Upper lobe of right lung (tissue), 1 donor: ENCODE measurements at places on chromosomes 4 and X. TPM values are rescaled to one million over a fixed set of nuclear protein-coding genes. Genes with fewer than 3 reads are reported as not detected.

- H3K36me3 ChIP-seq = no peaks in the 10 kb centered on the region
- no peaks in the 10 kb centered on the region for H3K4me1 ChIP-seq
- no peaks in the 10 kb centered on the region for H3K27me3 ChIP-seq
- H3K4me3 ChIP-seq = peak within 1 kb of the TSS; percentile 36
- H3K27ac ChIP-seq = peak within 1 kb of the TSS; percentile 47
Observed at GRCh38 chrX:45200741-45201234, at the start of gene DIPK2B. Gene DIPK2B, minus strand, starts transcription at chrX:45200876. Its CDS starts 50 bp downstream, at chrX:45200826.

- no peak overlapping the region for H3K27ac ChIP-seq
- H3K4me1 ChIP-seq = peaks cover 31% of the 10 kb centered on the region
- H3K4me3 ChIP-seq = no peak overlapping the region
- no peaks in the 10 kb centered on the region for H3K36me3 ChIP-seq
- DNase-seq = no peak
Observed at GRCh38 chr4:990746-991367, 2.3 kb downstream of the SLC26A1 start.

DNA sequence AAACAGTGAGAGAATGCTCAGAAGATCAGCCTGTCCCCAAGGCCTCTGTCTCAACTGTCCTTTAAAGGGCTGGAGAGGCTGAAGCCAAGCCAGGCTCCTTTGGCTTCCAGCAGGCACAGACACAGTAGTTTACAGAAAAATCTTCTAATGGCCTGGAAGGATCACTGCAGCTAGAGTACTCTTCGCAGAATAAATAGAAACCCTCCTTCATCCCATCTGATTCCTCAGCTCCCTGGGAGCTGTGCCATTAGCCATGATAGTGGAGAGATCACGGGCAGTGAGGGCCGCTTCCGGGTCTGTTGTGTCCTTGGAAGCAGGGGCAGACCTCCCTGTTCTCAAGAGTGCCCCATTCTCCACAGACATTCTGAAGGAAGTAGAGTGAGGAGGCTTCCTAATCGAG lies 63.1 kb downstream of the CCNI start:
- peaks cover 8% of the 10 kb centered on the region for H3K4me1 ChIP-seq
- peak overlapping the region; percentile 9 for H3K27ac ChIP-seq
- peaks cover 22% of the 10 kb centered on the region for H3K36me3 ChIP-seq
- H3K4me3 ChIP-seq = no peak overlapping the region

- no peak for DNase-seq
- H3K4me1 ChIP-seq = no peaks in the 10 kb centered on the region
Observed at GRCh38 chrX:38273453-38273852, 52.8 kb upstream of the SRPX start.

DNA sequence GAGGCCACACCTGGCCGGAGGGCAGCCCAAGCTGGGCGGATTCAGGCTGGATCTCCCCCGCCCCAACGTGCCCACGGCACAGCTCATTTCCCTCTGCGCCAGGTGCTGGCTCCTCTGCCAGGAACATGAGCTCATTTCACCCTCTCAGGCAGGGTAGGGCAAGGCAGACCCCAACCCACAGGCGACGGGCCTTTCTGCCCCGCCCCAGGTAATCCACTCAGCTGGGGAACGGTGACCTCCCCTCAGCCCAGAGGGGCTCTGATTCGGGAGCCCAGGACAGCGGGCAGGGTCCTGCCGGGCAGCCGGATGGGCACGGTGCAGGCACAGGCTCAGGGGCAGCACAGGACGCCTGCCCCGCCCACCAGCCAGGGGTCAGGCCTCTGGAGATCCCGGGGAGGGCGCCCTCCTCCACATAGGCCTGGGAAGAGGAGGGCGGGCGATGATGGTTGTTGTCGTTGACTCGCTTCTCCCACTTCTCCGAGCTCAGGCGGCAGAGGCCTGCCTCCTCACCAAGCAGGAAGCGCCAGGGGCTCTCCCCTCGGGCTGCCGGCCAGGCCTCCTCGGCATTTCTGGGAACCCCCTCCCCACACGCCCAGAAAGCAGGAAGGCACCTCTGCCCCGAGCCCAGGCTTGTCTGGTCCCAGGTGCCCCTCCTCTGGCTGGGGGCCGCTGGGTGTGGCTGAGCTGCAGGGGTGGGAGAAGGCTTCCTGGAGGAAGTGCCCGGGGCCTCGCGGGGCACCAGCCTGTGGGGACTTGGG lies 31.1 kb downstream of the TACC3 start:
- H3K4me3 ChIP-seq = peak overlapping the region; percentile 3
- peaks cover 24% of the 10 kb centered on the region for H3K4me1 ChIP-seq
- peak overlapping the region; percentile 14 for H3K27ac ChIP-seq
- no peaks in the 10 kb centered on the region for H3K36me3 ChIP-seq
- no peaks in the 10 kb centered on the region for H3K27me3 ChIP-seq

DNA sequence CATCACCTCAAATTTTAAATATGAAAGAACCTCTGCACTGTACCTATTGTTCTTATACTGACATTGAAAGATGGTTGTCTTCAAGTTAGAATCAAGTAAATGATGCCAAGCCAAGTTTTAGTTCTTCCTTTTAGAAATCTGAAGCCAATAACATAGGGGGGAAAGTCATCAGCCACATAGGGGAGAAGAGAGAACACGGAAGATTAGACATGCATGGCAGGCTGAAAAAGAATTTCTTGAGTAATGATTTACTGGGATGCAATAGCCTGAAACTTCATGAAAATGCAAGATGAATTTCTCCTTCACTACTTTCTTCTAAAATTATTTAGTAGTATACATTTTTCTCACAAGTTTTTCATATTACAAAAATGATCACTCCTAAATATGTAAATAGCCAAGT lies 13.6 kb upstream of the EPGN start:
- no peak for DNase-seq
- H3K36me3 ChIP-seq = no peaks in the 10 kb centered on the region
- H3K4me3 ChIP-seq = no peak overlapping the region
- no peaks in the 10 kb centered on the region for H3K27me3 ChIP-seq

GRCh38 chrX:46553935-46554334 lies 8.7 kb upstream of the ZNF674 start:
- H3K27me3 ChIP-seq = no peaks in the 10 kb centered on the region
- no peak overlapping the region for H3K27ac ChIP-seq
- no peak overlapping the region for H3K4me3 ChIP-seq
- DNase-seq = no peak
- H3K4me1 ChIP-seq = no peaks in the 10 kb centered on the region
- H3K36me3 ChIP-seq = no peaks in the 10 kb centered on the region

DNA sequence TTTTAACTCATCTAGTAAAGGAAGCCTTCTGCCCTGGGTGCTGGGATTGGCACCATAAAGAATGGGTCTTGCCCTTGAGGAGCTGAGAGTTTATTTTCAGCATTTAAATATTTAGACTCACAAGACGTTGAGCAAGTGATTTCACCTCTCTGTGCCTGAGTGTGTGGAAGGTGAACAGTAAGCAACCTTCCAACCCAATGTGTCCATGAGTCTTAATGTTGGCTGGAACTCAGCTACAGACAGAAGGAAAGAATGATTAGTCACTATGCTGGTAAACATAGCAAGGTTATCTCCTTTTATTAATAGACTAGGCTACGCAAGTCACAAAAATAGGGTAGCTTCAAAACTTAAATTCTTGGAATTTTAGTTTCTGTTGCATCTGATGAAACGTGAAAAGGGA lies 277.4 kb upstream of the GATB start:
- H3K4me1 ChIP-seq = no peaks in the 10 kb centered on the region
- H3K4me3 ChIP-seq = no peak overlapping the region
- H3K27me3 ChIP-seq = no peaks in the 10 kb centered on the region

DNA sequence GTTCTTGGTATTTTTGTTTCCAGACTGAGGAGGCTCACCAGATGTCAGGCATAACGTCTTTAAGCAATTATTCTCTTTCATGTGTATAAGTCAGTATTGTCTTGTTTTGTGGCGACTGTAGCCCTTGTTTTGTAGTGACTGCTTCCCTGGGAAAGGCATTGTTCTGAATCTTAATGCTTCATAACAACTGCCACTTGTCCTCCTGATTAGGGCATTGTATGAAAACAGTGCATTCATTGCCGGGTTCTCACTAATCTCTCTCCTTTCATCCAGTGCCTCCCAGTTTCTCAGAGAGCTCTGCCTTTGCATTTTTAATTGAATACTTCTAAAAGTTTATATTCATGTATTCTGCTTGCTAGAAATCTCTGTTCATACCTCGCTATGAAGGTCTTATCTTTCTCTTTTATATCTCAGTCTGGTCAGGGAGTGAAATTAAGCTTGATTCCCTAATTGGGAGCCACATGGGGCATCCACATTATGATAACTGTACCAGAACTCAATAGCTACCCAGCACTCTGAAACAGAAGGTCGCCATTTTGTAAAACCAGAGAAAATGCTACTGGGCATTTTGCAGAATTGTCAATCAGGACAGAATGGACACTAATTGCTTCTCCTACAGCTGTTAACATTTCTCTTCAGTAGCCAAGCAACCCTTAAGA lies 149.8 kb downstream of the GBA3 start:
- no peak for DNase-seq
- no peaks in the 10 kb centered on the region for H3K27me3 ChIP-seq
- no peak overlapping the region for H3K27ac ChIP-seq
- no peaks in the 10 kb centered on the region for H3K4me1 ChIP-seq

- H3K27me3 ChIP-seq = no peaks in the 10 kb centered on the region
- no peak overlapping the region for H3K27ac ChIP-seq
- no peaks in the 10 kb centered on the region for H3K36me3 ChIP-seq
- no peak overlapping the region for H3K4me3 ChIP-seq
Observed at GRCh38 chrX:147920161-147920666, 8.5 kb downstream of the FMR1 start.

DNA sequence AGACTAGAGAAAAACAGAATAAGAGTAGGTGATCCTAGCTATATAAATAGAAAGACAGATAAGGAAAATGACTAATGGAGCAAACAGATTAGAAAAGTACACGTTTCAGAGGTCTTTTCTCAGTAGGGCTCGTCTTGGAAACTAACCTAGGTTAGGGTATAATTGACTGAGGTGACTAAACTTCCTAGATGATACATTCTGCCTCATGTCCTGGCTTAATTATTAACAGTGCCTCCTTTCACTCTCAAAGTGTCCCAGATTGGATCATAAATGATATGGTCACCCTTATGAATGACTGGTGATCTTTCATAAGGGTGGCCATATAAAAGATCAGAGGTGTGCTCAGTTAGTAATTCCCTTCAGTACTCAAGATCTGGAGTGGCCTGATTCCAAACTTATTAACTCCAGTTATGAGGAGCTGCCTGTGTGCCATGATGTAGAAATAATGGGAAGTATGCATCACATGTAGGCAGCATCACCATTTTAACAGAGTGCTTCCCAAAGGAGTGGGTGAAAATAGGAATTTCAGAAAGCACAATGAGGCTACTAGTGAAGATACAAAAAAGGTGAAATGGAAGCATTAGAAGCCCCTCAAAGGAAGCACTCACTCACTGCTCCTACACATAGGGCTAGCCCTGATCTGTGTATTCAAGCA lies 14.7 kb upstream of the GRIA3 start:
- no peaks in the 10 kb centered on the region for H3K27me3 ChIP-seq
- DNase-seq = no peak
- H3K4me3 ChIP-seq = no peak overlapping the region
- H3K36me3 ChIP-seq = no peaks in the 10 kb centered on the region

- H3K27ac ChIP-seq = no peak overlapping the region
- no peaks in the 10 kb centered on the region for H3K4me1 ChIP-seq
- H3K4me3 ChIP-seq = no peak overlapping the region
- no peaks in the 10 kb centered on the region for H3K36me3 ChIP-seq
- DNase-seq = peak; percentile 57
Observed at GRCh38 chr4:2428496-2429213, 9.9 kb downstream of the CFAP99 start.

DNA sequence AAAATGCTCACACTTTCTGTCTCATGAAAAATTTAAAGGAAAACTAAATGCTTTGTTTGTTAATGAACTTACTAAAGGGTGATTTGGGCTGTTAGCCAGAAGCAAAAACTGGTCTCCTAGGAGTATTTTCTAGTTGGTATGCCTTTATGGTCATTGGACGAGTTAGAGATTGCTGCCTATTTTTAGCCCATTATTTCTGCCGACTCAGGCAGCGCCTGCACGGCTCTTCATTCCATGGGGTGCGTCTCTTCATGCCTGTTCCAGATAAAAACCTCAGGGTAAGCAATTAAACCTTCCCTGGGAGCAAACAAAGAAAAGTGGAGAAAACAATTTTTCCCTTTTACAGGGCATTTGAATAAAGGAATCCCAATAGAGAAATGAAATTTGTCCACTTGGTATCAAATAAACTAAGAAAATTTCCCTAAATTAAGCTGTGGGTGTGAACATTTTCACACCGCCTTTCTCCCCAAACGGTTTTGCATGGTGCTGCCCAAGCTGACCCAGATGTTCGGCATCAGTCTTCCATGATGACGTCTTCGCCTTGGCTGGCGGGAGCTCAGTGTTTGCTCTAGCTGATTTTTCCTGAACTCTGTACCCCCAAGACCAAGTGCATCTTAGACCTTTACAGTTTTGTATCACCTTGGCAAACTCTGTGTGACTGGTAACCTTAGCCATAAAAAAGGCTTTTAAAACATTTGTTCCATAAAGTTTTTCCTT lies 61.7 kb upstream of the ADGRG2 start:
- no peaks in the 10 kb centered on the region for H3K27me3 ChIP-seq
- no peak for DNase-seq
- H3K36me3 ChIP-seq = no peaks in the 10 kb centered on the region

DNA sequence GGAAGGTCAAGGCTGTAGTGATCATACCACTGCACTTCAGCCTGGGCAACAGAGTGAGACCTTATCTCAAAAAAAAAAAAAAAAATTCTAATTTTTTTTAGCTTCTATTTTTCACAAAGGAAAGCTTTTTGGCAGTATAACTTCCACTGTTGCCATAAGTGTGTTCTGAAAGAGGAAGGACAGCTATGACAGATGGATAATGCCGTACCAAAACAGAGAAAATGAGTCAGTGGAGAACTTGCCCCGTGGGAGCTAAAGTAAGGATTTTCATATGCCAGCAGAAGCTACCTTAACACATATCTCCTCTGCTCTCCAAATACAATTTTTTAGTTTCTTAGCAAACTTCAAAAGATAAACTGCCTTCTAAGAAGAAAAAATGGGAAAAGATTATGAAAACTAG lies 43.7 kb downstream of the RPS3A start:
- H3K4me1 ChIP-seq = no peaks in the 10 kb centered on the region
- no peak overlapping the region for H3K4me3 ChIP-seq
- peaks cover 72% of the 10 kb centered on the region for H3K36me3 ChIP-seq
- H3K27me3 ChIP-seq = no peaks in the 10 kb centered on the region

GRCh38 chr4:39526765-39527295 lies 409 bp downstream of the UGDH start:
- peaks cover 2% of the 10 kb centered on the region for H3K36me3 ChIP-seq
- H3K4me3 ChIP-seq = peak overlapping the region; percentile 91
- H3K27ac ChIP-seq = peak overlapping the region; percentile 97
- no peak for DNase-seq
- no peaks in the 10 kb centered on the region for H3K27me3 ChIP-seq

GRCh38 chrX:49079489-49080428 lies at the start of gene WDR45:
Gene WDR45, minus strand, starts transcription at chrX:49079887. Its CDS starts 1,792 bp downstream, at chrX:49078095.
- H3K27ac ChIP-seq = peak within 1 kb of the TSS; percentile 93
- peak; percentile 86 for DNase-seq
- peak within 1 kb of the TSS; percentile 67 for H3K4me3 ChIP-seq
- no peaks in the 10 kb centered on the region for H3K27me3 ChIP-seq

GRCh38 chrX:133937022-133937421 lies 48.4 kb downstream of the GPC3 start:
- no peak overlapping the region for H3K4me3 ChIP-seq
- no peaks in the 10 kb centered on the region for H3K27me3 ChIP-seq
- no peak overlapping the region for H3K27ac ChIP-seq
- DNase-seq = no peak
- H3K36me3 ChIP-seq = no peaks in the 10 kb centered on the region

GRCh38 chr4:111573386-111573785 lies 571.9 kb upstream of the FAM241A start:
- no peak overlapping the region for H3K27ac ChIP-seq
- no peaks in the 10 kb centered on the region for H3K4me1 ChIP-seq
- H3K27me3 ChIP-seq = no peaks in the 10 kb centered on the region

Gene ARHGAP10
- total RNA-seq = 26.9 TPM

Gene ETDB
- not detected for total RNA-seq

Gene LGI2
- total RNA-seq = 0.84 TPM

Gene NRK
- total RNA-seq = 1.3 TPM

Gene MAGEA6
- not detected for total RNA-seq

Gene SYP
- total RNA-seq = 3.5 TPM

Gene CLNK
- total RNA-seq = 0.35 TPM
